GM23248 (cell line): ENCODE measurements at places on chromosomes 7 and 10. TPM values are rescaled to one million over a fixed set of nuclear protein-coding genes. Genes with fewer than 3 reads are reported as not detected.
A peak's percentile ranks its signal among the peaks of the same experiment; 100 is the strongest.

DNA sequence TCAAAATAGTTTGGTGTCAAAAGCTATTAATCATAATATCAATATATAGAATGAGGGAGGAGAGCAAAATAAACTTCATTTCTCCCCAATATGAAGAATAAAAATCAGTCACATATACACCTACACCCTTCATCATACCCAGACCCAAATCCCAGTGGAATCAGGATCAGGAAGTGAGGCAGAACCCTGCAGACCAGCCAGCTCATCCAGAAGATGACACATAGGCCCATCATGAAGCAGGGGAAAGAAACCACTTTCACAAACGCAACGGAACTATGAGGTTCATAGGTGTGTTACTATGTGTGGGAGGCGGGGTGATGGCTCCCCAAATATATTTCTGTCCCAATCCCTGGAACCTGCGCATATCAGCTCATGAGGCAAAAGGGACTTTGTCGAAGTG is 89.0 kb downstream of the RSU1 start:
- DNase-seq, result peak; percentile 51

DNA sequence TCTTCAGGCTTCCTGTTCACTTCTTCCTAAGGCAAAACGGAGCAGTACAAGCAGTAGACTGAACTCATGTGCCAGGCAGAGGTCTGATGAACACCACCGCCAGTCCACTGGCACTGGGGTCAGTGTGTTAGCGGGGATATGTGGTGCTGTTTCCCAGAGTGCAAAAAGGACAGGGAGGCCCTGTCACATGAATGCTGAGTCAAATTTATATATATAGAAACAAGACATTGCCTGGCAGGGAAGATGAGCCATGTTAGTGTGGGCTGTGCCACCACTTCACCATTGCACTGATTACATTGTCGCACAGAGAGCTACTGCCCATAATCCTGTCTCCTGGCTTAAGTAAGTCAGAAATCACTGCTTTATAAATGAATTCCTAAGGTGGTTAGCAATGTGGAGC is 122.2 kb upstream of the AMPH start:
- no peak for DNase-seq

DNA sequence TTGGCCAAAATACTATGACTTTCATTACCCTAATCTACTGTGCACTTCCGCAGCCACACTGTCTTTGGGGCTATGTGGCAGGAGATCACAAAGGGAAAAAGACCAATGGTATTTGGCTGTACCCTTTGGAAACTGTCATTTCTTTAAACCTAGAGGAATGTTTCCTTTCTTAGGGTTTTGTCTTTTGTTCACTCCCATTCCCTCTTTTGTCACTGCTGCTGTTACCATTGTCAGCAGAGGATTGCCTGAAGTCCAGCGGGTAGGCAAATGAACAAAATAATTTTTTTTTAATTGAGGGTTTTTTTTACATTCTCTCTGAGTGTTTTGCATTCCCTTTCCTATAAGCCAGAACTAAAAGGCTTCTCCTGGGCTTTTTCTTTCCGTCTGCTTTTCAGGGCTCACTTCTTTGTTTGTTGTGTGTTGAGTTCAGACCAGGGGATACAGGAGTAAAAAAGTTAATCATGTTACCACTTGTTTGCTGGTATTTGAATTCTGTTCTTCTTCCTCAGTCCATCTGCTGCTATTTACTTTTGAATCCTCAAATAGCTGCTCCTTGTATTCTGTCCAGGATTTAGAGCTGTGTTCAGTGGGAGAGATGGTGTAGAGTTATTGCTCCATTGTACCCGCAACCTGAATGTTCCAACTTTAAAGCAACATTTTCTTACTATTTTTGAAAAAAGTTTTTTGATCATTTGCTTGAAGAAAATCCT is 374.6 kb downstream of the SUGCT start:
- DNase-seq, result no peak

DNA sequence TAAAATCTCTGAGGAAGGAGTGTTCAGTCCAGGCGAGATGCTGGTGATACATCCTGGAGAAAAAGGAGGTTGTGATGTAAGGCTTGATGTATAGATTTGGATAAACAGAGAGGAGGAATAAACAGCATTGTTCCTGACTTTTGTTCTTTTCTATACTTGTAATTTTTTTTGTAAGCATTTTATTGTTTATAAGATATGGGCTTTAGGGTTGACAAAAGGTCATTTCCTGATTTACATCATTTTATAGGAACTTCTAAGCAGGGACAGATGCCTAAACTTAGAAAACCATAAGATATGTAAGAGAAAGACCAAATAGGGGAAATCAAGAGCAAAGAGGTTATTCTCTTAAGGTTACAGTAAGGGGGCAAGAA is 16.7 kb upstream of the SLC26A4 start:
- DNase-seq, result no peak

DNA sequence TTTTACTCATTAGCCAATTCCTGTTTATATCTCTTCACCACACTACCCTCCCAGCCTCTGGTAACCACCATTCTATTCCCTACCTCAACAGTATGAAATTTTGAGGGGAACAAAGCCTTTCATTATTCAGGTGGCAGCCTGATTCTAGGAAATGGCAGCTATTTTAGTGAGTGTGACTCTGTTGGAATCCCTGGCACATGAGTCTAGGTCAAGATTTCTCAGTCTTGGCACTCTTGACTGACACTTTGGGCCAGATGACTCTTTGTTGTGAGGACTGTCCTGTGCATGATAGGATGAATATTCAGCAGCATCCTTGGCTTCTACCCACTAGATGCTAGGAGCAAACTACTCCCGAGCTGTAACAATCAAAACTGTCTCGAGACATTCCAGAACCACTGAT is 322.8 kb upstream of the PHYHIPL start:
- no peak for DNase-seq

DNA sequence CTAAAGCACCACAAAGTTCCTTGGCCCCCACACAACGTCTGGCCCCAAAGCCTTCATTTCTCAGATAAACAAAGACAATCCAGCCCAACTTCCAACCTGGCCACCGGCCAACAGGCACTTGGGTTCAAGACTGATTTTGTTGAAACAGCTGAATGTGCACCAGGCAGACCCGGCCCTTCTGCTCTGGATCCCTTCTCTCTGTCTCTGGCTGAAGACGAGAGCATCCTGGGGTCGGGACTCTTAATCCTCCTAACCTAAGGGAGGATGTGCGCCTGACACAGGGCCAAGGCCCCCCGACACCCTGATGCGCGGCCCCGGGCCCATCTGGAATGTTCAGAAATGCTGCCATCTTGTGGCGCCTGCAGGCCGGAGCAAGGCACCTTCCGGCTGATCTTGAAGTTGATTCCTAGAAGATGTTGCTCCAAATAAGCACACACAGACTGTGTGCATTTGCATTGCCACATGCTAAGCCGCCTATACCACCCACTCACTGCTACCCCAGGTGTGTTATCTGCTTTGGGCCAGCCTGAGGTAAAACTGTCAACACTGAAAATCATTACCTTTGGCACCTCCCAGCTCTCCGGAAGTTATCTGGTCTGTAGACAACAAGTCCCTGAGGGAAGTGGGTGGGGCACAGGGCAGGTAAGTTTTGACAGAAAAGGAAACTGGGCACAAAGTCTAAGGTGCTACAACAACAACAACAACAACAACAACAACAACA is 98.4 kb upstream of the HABP2 start:
- peak; percentile 66 for DNase-seq

The DPY19L1 gene
- polyA plus RNA-seq, result 3.0 and 3.4 TPM in 2 replicates

The PAX4 gene
- not detected in 2 replicates for polyA plus RNA-seq

The PTPRZ1 gene
- polyA plus RNA-seq, result not detected in 2 replicates

The SYCE1 gene
- polyA plus RNA-seq, result not detected in 2 replicates
